ENCODE measurements at places on chromosomes 7 and 10.

- no peak for DNase-seq
- no peak overlapping the region for H3K4me3 ChIP-seq
- H3K27me3 ChIP-seq: no peaks in the 10 kb centered on the region
- no peaks in the 10 kb centered on the region for H3K4me1 ChIP-seq
- H3K27ac ChIP-seq: no peak overlapping the region
These were observed 47.5 kb downstream of the BMPER start for GRCh38 chr7:33952824-33953223.

- no peak for DNase-seq
- no peaks in the 10 kb centered on the region for H3K27me3 ChIP-seq
- no peak overlapping the region for H3K4me3 ChIP-seq
- no peak overlapping the region for H3K27ac ChIP-seq
- no peaks in the 10 kb centered on the region for H3K4me1 ChIP-seq
These were observed 365.2 kb downstream of the PLXDC2 start for GRCh38 chr10:20181434-20181833.

DNA sequence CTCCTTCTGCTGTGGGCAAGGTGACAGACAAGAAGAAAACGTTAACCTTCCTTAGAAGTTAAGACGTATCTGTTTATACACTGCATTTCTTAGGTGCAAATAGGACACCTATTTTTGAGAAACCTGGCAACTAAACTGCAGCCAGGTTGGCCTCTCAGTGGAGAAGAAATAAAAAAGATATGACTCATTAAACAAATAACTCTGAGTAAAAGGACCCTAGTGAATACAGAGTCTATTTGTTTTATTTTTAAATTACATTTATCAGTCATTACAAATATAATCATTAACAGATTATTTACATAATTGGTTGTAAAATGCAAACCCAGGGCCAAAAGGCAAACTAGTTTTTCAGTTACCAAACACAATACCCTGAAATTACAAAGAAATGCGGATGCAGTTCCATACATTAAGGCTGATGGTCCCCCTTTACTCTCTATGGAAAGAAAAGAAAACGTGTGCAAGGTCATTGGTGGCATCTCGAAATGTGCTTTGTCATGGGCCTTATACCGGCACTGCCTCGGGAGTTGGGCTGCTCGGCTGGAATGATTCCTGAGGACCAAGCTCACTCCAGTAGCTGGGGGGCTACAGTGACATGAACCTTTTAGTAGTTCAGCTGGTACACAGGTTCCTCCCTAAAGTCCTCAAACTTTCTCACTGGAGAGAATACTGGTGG is 38.4 kb downstream of the ADRB1 start:
- no peak for DNase-seq
- no peaks in the 10 kb centered on the region for H3K4me1 ChIP-seq
- H3K27me3 ChIP-seq: no peaks in the 10 kb centered on the region
- no peaks in the 10 kb centered on the region for H3K36me3 ChIP-seq
- H3K27ac ChIP-seq: no peak overlapping the region

DNA sequence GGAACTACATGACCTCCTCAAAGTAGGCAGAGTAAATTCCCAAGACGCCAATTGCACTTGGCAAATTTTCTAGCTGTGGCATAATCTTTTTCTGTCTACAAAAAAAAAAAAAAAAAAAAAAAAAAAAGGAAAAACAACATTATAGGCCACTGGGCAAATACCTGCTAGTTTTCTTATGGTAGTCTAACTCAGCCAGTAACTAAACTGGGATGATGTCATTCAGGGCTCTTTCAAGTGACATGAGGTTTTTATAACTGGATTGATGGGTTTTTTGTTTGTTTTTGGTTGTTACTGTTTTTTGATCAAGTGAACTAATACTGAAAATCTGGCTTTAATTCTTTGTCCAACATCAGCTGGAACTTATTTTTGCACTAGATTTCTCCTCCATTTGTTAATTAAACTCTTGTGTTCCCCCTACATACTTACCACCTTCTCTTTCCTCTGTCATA is 7.4 kb upstream of the VIM start:
- H3K36me3 ChIP-seq: no peaks in the 10 kb centered on the region
- H3K4me1 ChIP-seq: peaks cover 5% of the 10 kb centered on the region
- H3K27ac ChIP-seq: no peak overlapping the region
- DNase-seq: no peak
- no peak overlapping the region for H3K4me3 ChIP-seq

- H3K4me3 ChIP-seq: no peak overlapping the region
- H3K27me3 ChIP-seq: no peaks in the 10 kb centered on the region
- H3K36me3 ChIP-seq: no peaks in the 10 kb centered on the region
- H3K4me1 ChIP-seq: no peaks in the 10 kb centered on the region
These were observed 72.2 kb downstream of the MTURN start for GRCh38 chr7:30206942-30207341.
